ENCODE measurements at places on chromosomes 2 and 18. TPM values are rescaled to one million over a fixed set of nuclear protein-coding genes. Genes with fewer than 3 reads are reported as not detected.

DNA sequence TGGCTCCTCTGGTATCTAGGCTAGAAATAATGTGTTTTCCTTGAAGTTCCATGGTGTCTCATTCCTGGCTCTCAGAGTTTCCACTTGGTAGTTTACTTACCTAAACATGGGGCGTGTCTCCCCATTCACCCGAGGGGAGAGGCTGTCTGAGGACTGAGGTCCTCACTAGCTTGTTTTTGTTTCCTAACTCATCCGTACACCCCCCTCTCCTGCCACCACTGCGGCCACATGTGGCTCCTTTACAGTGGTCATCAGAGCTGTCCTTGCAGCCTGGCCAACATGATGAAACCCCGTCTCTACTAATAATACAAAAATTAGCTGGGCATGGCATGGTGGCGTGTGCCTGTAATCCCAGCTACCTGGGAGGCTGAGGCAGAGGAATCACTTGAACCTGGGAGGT is 106.0 kb downstream of the ASAP2 start:
- DNase-seq: no peak

DNA sequence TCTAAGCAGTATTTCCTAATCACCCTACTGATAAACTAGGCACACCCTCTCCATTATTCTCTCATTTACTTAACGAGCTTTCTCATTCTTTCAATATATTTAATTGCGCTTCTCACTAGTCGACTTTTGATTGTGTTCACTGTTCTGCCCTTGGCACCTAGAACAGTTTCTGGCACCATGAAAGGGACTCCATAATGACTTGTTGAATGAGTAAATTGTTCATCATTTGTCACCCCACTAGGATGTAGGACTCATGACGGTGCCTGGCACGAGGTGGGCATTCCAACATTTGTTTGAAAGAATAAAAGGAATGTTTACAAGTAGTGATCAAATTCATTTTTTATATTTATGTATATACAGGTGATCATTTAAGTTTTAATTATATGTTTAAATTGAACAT is 123.7 kb downstream of the DIS3L2 start:
- no peak for DNase-seq

DNA sequence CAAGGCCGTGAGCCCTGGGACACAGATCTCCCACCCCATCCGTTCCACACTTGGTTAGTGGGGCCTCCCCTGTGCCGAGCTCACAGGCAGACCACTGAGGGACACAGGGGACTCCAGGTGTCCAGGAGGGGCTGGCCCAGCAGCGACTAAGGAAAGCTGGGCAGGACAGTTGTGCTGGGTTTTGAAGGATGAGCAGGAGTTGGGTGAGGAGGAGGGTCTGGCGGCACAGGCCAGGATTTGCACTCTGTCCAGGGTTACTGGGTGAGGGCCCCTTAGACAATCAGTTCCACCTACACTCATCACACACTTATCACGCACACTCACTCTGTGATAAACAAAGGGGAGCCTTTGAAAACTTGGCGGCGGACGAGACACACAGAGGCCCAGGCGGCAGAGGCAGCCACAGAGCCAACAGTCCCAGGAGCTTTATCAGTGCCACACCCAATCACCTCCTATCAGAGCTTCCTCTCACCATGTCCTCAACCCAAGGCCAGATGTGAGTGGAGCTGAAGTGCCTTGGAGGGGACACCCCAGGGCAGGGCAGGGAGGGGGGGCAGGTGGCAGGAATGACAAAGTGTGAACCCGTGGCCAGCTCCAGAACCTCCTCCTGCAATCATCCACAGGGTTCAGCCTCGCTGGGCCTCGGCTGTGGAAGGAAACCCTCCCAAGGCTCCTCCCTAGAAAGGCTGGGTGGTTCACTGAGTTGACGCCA is 26.6 kb downstream of the BIN1 start:
- DNase-seq: no peak

DNA sequence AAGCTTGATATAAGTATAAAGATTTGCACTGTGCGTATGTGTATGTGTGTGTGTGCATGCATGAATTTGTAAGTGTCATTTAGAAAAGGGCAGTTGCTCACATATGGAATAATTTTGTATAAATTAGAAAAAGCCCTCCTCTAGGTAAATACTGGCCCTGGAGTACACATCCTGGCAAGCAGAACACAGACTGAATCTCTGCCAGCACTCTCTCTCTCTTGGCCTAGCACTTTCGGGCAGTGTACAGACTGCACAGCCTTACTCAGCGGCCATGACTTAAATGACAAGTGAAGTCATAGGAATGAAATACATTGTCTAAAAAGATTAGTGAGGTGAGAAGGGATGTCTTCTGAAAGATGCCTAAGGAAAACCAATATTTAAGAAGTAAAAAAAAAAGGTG is 214.1 kb downstream of the RDH14 start:
- DNase-seq: no peak

- no peak for DNase-seq
Measured at GRCh38 chr2:220673151-220673874, 898.8 kb downstream of the EPHA4 start.

DNA sequence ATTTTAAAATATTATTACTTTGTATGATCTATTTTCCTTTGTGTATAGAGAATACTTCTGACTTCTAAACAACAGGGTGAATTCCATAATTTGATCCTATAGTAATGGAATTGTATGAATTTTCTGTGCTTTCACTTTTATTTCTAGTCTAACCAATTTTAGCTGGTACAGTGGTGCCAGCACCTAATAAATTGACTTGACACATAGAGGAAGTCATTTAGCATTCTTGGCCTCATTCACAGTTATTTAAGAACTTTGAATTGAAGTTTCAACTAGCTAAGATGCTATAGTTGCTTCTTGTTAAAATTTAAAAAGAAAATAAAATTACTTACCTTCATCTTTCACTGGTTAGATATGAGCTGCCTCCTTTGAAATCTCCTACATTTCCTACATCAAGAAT is 220.4 kb downstream of the CPS1 start:
- no peak for DNase-seq

LDLRAD4 gene
- 18.9 TPM for total RNA-seq

TEX261 gene
- total RNA-seq: 21.3 TPM

- DNase-seq: no peak
Measured at GRCh38 chr2:171173087-171173486, 12.4 kb upstream of the TLK1 start.

- DNase-seq: no peak
Measured at GRCh38 chr2:119605096-119605495, 60.8 kb downstream of the CFAP221 start.

DNA sequence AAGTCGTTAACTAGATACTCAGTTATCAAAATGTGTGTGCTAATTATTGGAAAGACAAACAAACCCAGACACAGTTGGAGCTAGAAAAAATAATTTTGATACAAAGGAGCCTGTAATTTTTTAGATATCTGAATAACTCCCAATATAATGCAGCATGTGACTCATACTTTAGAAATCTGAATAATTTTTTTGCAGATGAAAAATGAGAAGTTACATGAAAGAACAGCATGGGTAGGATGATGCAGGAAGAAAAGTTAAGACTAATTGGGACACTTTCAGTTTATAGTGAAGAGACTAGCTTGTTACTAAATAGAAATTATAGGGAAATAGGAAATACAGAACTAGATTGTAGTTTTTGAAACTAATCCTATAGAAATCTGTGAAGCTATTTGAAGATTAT is 945.8 kb downstream of the CBLN2 start:
- no peak for DNase-seq

- DNase-seq: no peak
Measured at GRCh38 chr2:38825956-38826355, 47.9 kb downstream of the GEMIN6 start.

GRCh38 chr2:51111532-51111931 is 79.6 kb upstream of the NRXN1 start:
- DNase-seq: no peak

DNA sequence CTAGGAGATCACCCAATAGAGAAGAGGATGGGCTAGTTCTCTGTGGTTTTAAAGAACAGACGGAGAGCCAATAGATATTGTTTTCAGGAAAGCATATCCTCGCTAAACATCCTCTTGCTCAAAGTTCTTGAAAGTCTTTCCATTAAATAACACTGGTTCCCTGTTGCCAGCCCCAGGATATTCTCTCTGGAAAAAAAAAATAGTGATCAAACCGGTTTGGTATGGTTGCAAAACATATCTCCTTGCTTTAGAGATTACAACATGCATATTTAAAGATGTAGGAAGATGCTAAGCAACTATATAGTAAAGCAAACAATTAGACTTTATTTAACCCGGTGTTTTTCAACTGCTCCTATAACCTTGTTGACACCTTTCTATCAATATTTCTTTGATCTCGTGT is 211.4 kb downstream of the CMPK2 start:
- no peak for DNase-seq

GRCh38 chr2:238851026-238851425 is 3.1 kb downstream of the TWIST2 start:
- no peak for DNase-seq

DNA sequence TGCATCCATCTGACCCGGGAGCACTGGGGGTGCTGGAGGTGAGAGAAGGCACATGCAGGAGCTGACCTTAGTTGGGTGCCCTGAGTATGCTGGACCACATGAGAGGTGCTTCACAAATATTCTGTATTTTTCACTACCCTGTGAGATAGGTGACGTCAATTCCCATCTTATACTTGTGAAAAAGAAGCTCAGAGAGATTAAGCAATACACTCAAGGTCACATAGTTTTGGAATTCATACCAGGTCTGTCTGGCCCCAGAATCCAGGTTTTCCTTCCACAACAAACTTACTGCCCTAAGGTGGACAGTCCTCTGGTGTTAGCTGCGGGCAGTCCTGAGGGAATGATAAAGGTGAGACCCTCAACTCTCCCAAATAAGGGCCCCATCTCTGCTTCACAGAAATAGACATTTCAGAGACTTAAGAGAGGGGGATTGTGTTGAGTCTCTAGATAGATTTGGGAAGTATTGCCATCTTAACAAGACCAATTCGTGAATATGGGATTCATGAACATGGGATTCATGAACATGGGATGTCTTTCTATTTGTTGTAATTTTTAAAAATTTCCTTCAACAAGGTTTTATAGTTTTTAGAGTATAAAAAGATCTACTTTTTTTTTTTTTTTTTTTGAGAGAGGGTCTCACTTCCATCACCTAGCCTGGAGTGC is 64.0 kb upstream of the SMAD7 start:
- peak; percentile 17 for DNase-seq

- DNase-seq: no peak
Measured at GRCh38 chr2:46229134-46230063, 67.8 kb upstream of the EPAS1 start.

GRCh38 chr2:236637686-236638569 is 68.3 kb downstream of the ACKR3 start:
- DNase-seq: peak; percentile 50

- peak; percentile 96 for DNase-seq
Measured at GRCh38 chr2:15730545-15731212, 139.0 kb downstream of the DDX1 start.

SPP2 gene
- not detected for total RNA-seq

DNA sequence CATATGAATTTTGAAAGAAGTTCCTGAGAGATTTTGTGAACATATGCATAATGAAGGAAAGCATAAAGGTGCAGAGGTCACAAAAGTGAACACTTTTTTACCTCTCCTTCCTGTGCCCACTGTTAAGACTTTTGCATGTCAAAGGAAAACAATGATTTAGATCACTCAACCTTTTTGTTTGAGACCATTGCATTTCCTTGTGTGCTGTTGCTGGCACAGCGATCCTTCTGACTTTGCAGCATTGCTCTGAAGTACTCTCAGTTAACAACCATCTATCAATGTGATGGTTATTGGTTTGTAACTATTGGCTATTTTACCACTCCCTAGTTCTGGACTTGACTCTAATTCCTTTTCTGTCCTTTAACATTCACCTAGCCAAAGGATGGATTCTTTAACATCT is 61.7 kb upstream of the TFPI start:
- DNase-seq: no peak

- DNase-seq: peak; percentile 60
Measured at GRCh38 chr18:78518805-78519204, 460.8 kb upstream of the SALL3 start.

MRO gene
- total RNA-seq: 0.41 TPM

- no peak for DNase-seq
Measured at GRCh38 chr2:27461118-27461517, 18.9 kb downstream of the KRTCAP3 start.

CD207 gene
- 0.71 TPM for total RNA-seq

ICOS gene
- not detected for total RNA-seq

- DNase-seq: no peak
Measured at GRCh38 chr2:212548455-212548819, 9.8 kb upstream of the ERBB4 start.

DNA sequence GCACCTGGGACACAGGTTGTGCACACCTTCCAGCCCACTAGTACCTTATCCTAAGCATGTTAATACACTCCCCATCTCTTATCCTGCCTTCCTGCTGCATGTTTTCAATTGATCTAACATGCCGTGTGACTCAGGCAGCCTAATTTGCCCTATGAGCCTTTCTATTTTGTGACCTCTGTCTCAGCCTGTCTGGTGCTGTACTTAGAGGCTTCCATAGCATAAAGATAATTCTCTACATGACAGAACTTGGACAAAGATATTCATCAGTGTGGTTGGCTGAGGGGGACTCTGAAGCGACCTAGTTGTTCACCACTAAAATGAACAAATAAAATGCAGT is 8.6 kb upstream of the TMEM37 start:
- no peak for DNase-seq

- DNase-seq: no peak
Measured at GRCh38 chr2:8522687-8523086, 159.2 kb upstream of the ID2 start.

DNA sequence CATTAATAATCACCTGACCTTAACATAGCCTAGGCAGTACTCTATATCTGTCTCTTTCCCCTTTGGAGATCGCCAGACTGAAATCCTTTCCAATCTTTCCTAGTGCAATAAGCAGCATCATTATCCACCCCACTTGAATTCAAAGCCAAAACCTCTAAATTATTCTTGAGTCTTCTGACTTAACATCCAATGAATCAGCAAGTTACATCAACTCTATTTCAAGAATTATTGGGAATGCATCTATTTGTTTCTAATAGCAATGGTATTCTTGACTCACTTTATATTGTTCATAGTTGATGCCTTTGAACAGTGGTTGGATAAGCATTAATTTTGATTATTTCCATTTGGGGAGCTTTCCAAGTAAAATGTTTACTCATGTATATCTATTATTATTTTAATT is 144.8 kb downstream of the ZNF804A start:
- DNase-seq: no peak

GRCh38 chr2:48714245-48714644 is 41.3 kb downstream of the LHCGR start:
- DNase-seq: no peak

ITGB6 gene
- total RNA-seq: not detected

GRCh38 chr2:68837861-68838341 is 33.3 kb downstream of the BMP10 start:
- DNase-seq: no peak

REG1A gene
- total RNA-seq: not detected

DNA sequence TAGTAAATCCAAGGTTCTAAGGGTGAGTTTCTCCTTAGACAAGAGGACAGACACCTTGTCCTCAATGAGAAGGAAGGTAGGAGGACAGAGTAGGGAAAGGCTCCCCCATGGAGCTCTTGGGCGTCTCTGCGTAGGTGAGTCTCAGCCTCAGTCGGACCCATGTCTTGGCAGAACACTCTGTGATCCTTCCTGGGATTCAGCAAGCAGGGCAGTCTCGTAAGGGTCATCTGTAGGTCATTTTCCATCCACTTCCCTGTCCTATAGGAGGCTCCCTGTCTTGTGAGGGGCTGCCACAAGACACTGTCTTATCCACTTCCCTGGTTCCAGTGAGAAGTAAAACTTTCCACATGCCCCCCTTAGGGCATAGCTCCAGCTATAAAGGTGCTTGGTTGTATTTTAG is 122.6 kb upstream of the TWIST2 start:
- DNase-seq: no peak

GRCh38 chr2:217527590-217528202 is 475.1 kb downstream of the TNS1 start:
- no peak for DNase-seq

- no peak for DNase-seq
Measured at GRCh38 chr2:231110551-231110950, 14.3 kb downstream of the HTR2B start.

Measured in sigmoid colon (tissue), 7 donors.